ENCODE measurements at places on chromosomes 16 and 17. TPM values are rescaled to one million over a fixed set of nuclear protein-coding genes. Genes with fewer than 3 reads are reported as not detected.
A peak's percentile ranks its signal among the peaks of the same experiment; 100 is the strongest.

GRCh38 chr16:3458852-3459361, 15.4 kb downstream of the NAA60 start:
- peak; percentile 18 for DNase-seq

GRCh38 chr17:33046361-33047255, 55.0 kb downstream of the SPACA3 start:
- DNase-seq, result no peak

DNA sequence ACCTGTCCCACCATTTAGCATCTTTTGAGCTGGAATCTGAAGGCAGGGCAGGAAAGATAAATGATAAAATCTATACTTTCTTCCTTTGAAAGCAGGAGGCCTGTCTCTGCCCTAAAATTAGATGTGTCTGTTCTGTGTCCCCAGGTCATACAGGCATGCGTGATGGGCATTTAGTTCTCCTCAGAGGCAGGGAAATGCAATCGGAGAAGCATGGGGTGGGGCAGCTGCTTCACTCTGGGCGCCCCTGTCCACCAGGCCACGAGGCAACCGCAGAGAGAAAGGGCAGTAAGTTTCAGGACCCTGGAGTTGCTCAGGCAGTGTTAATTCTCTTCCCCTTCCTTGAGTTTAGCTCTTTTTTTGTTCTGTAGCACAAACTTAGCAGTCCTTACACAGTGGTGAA, 25.1 kb downstream of the CLUAP1 start:
- DNase-seq, result no peak

- DNase-seq, result no peak
Measured at GRCh38 chr16:83238949-83239691, 568.7 kb upstream of the HSBP1 start.

GRCh38 chr16:27993587-27993986, 69.9 kb downstream of the GSG1L start:
- no peak for DNase-seq

DNA sequence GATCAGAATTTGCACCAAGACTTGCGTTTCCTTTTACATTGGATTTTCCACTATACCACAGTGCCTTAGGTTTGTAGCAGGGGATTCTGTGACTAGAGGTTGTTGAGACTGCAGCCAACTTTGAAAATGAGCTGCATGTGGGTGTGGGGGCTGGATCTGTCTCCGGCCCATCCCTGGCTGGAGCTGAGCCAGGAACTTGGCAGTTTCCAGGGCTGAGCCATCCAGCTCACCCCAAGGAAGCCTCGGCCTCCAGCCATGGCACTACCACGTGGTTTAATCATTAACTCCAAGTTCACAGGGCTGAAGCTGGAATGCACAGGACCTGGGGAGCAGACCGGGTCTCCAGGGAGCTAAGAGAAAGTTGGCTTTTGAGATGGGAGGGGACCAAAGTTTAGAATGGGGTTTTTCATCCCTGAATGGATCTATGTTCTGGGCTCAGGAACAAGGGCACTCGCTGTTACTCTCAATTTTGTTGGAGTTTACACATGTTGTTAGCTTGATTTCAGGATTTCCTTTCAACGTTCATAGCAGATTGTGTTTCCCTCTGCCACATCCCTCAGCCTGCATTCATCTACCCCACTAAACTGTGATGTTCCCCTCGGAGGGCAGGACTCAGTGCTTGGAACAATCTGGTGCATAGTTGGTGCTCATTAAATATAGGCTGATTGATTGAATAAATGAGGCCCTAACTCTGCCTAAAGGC, 42.3 kb upstream of the HNF1B start:
- DNase-seq, result no peak

- no peak for DNase-seq
Measured at GRCh38 chr16:14015948-14016347, 55.2 kb upstream of the MRTFB start.

GRCh38 chr16:67421030-67421429, 4.8 kb upstream of the ZDHHC1 start:
- no peak for DNase-seq

DNA sequence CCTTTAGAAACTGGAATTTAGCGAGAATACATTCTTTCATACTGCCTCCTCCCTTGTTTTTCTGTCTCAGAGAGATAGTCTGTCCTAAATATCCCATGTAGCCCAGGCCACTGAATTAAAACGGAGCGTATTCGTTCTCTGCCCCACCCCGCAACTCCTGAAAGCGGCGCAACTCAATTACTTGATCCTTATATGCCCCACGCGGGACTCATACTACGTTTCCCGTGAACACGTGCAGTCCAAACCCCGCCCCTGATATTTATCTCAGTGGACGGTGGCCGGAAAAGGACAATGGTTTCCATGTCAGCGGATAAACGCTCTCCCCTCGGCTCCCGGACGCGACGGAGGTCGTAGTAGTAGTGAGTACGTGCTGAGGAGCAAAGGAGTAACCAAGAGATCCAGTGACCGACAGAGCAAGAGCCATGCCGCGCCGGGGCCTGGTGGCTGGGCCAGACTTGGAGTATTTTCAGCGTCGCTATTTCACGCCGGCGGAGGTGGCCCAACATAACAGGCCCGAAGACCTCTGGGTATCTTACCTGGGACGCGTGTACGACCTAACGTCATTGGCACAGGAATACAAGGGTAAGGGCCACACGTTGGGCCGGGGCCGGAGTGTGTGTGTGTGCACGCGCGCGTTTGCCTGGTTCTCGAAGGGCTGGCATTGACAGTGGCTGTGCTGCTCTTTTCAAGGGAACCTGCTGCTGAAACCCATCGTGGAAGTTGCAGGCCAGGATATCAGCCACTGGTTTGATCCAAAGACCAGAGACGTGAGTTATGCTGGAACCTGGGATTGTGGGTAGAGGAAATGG, at the start of gene CYB5D1:
Gene CYB5D1, plus strand, starts transcription at position 291 of the 809 bp plus-strand sequence. Its CDS starts 132 bp downstream, at position 423.
- peak; percentile 95 for DNase-seq

- no peak for DNase-seq
Measured at GRCh38 chr17:70661342-70662222, 492.2 kb downstream of the KCNJ2 start.

DNA sequence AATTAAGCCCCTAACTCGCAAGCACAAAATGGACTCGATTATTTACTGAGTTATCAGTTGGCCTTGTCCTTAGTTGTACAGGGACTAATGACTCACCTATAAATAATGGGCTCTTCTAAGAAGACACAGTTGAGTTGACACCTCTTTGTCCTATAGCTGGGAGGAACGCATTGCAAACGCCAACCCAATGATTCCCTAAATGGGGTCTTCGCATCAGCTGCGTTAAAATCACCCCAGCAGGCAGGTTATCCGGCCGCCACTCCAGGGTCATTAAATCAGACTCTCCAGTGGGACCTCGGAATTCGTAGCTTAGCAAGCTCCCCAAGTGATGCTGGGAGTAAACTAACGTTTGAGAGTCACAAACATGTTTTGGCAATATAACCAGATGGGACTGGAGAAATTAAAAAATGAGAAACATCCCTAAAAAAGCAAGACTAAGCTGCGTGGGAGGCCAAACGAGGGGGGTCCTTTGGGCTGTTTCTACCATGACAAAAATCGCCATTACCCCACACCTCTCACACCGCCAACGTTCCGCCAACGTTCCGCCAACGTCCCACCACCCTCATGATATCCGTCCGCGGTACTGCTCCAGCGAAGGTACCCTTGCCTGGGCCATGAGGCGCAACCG, 932 bp upstream of the NFE2L1 start:
- no peak for DNase-seq

GRCh38 chr17:60606036-60606435, 6.0 kb downstream of the PPM1D start:
- no peak for DNase-seq

DNA sequence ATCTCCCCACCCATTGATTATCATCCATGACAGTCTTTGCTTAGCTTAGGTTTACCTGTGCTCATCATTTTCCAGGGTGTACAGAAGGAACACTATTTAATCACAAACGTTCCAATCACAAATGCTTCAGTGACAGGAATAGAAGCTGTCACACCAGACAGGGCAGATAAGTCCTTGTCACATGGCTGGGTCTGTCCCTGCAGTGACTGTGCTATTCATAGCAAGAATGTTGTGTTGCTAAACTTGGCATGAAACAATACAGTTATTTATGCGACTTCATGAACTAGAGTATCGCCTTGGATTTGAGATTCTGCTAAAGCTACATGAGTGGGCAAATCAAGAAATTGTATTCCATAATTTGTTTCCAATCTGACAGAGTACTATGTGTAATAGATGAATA, 108.4 kb downstream of the CDH13 start:
- no peak for DNase-seq

GRCh38 chr17:10036511-10037061, 131.5 kb upstream of the RCVRN start:
- no peak for DNase-seq

- DNase-seq, result no peak
Measured at GRCh38 chr17:69232650-69233049, 4.0 kb upstream of the ABCA10 start.

- DNase-seq, result no peak
Measured at GRCh38 chr16:49854188-49854795, 1.6 kb downstream of the ZNF423 start.

DNA sequence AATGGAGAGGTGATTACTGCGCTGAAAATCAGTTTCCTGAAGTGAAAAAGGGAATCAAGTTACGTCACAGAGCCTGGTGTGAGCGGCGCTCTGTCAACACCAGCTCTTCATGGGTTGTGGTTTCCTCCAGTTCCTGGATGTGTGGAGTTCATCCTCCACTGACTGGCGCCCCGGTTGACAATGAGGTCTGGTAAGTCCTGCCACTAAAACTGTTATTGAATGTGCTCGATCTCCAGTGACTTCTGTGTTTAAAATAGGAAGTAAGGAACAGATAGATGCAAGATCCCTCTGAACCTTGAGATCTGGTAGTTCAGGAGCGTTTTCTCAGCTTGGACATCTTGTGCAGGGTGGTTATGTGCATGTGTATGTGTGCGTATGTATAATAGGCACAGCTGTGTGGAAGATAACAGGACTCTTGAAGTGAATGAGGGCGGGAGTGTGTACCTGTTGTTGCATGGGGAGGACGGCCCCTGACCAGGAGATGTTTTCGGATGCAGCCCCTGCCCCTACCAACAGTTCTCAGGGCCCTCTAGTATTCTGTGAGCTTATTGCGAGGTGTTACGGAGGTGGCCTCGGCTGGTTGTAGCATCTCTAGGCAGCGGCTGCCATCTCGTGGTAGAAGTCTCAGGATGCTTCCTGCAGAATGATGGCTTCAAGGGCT, 22.0 kb upstream of the GOT2 start:
- DNase-seq, result peak; percentile 76

GRCh38 chr17:38791162-38791561, 8.2 kb downstream of the PIP4K2B start:
- DNase-seq, result no peak

DNA sequence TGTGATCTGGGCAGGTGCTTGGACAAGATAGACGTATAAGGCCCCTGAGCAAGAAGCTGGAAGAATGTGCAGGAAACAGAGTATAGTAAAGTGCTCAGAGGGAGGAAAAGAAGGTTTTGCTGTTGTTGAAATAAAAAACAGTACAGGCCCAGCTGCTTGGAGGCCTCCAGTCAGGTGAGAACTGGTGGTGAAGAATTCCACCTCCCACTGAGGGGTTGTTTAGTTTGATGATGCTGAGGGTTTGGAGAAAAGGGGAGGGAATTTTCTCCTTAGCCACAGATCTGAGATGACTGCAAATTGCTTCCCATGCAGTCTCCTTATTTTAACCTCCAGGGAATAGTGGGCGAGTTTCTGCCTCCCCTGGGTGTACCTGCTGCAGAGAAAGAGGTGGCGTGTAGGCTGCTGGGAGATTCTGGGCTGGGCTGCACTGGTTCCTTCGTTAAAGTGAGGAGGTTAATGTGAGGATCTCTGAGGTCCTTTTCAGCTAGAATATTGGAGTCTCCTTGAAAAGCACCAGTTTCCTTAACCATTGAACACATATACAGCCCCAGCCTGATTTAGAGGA, 25.8 kb downstream of the SMPD3 start:
- DNase-seq, result no peak

GRCh38 chr17:80025796-80026195, 9.9 kb downstream of the TBC1D16 start:
- no peak for DNase-seq

The LPCAT2 gene
- 0.47 TPM for total RNA-seq

The SEBOX gene
- total RNA-seq, result not detected

The SLC2A4 gene
- total RNA-seq, result not detected

The MAPK8IP3 gene
- total RNA-seq, result 238 TPM

The C1QL1 gene
- total RNA-seq, result not detected

The SLC5A2 gene
- total RNA-seq, result 2.8 TPM

The EFNB3 gene
- 0.09 TPM for total RNA-seq

The SPATA32 gene
- total RNA-seq, result 0.41 TPM

The TPSAB1 gene
- total RNA-seq, result not detected

The CAVIN1 gene
- total RNA-seq, result 0.61 TPM

The TMUB2 gene
- 47.9 TPM for total RNA-seq

The ZNF785 gene
- 34.2 TPM for total RNA-seq

The SMIM5 gene
- total RNA-seq, result not detected

The GP1BA gene
- not detected for total RNA-seq

The KRT34 gene
- total RNA-seq, result not detected

The GNAO1 gene
- 10.5 TPM for total RNA-seq

Data from CD4-positive, alpha-beta memory T cell (primary cell).